ENCODE measurements at places on chromosomes 3 and 15. TPM values are rescaled to one million over a fixed set of nuclear protein-coding genes. Genes with fewer than 3 reads are reported as not detected.

MAP1A gene
- 2.4 TPM for total RNA-seq

TMEM212 gene
- total RNA-seq: not detected

DNA sequence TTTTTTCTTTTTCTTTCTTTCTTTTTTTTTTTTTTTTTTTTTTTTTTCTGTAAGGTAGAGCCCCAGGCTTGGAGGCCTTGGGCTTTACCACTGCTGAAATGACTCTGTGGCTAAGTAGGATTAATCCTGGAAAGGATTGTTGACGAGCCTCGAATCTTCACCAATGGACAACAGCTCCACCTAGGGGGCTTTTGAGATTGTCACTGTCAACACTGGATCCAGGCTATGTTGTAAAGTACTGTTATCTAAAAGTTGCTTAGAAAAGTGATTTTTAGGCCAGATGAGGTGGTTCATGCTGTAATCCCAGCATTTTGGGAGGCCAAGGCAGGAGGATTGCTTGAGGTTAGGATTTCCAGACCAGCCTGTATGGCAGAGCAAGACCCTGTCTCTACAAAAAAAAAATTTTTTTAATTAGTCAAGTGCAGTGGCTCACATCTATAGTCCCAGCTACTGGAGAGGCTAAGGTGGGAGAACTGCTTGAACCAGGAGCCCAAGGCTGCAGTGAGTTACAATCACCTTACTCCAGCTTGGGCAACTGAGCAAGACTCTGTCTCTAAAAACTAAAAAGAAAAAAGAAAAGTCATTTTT lies 41.6 kb downstream of the KLHL18 start:
- no peak for DNase-seq

- DNase-seq: peak; percentile 86
These were observed 6.1 kb downstream of the BCL6 start for GRCh38 chr3:187739094-187739560.

GRCh38 chr3:94822298-94822697 lies 759.4 kb downstream of the NSUN3 start:
- no peak for DNase-seq

DNA sequence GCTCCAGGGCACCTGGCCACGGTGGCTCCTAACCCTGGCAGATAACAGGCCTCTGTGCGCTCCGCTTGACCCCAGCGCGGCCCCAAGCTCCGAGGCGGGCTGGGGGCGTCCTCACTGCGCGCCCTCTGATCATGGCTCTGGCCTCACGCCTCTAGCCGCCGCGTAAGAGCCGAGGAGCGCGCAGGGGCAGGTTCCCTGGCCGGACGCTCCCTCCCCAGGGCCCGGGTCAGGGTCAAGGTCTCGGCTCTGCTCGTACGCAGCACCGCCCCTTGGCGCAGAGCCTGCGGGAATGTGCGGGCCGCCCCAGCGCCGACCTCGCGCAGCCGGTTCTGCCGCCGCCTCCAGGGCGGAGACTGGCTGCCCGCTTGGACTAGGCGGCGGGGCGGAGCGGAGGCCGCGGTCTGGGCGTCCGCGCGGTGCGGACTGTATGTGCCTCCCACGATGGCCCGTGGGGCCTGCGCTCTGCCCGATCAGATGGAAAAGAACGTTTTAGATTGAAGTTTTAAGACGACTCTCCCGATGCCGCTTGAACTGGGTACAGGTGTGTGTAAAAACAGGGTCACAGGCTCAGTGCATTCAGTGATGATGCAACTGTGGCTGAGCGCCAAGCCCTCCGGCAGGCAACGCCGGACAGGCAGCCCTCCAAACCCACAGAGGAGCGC lies 40.8 kb downstream of the CHST14 start:
- no peak for DNase-seq

GRCh38 chr3:111080413-111080812 lies 8.8 kb downstream of the NECTIN3 start:
- DNase-seq: no peak

GRCh38 chr15:63288342-63288741 lies 10.9 kb downstream of the APH1B start:
- DNase-seq: no peak

All from suprapubic skin (tissue), 4 donors.